ENCODE measurements at places on chromosomes 3 and 15. TPM values are rescaled to one million over a fixed set of nuclear protein-coding genes. Genes with fewer than 3 reads are reported as not detected.

DNA sequence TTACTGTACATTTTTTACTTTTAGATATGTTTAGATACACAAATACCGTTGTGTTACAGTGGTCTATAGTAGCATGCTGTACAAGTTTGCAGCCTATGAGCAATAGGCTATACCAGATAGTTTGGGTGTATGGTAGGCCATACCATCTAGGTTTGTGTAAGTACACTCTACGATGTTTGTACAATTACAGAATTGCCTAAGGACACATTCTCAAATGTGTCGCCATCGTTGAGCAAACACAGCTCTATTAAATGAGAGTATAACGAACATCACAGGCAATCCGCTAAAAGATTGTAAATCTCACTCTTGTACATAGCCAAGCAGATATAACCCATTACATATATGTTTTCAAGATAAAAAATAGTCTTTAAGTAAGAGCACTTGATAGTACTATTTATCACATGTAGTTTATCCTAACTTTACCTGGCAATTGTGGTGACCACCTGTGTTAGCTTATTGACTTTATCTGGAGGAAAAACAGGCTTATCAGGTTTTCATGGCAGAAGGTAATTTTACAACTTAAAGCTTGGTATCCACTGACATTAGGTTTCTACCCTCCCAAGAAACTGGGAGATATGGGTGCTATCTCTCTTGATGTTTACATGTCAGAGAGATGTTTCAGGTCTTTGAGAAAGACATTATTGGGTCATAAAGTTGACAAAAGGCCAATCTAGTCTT, 898.7 kb downstream of the NSUN3 start:
- DNase-seq = no peak

The ZNF501 gene
- 3.6 TPM for total RNA-seq

The IGSF11 gene
- 0.19 TPM for total RNA-seq

The ARPP21 gene
- not detected for total RNA-seq
